ENCODE measurements at places on chromosomes 2 and 18. TPM values are rescaled to one million over a fixed set of nuclear protein-coding genes. Genes with fewer than 3 reads are reported as not detected.

Gene PLEK
- 0.34 TPM for total RNA-seq

Gene SULT1C4
- 1.2 TPM for total RNA-seq

Gene DYSF
- total RNA-seq: 3.0 TPM

Gene SLC4A5
- total RNA-seq: 0.62 TPM

All from esophagus squamous epithelium (tissue), 5 donors.